ENCODE measurements at places on chromosomes 3 and 15.

DNA sequence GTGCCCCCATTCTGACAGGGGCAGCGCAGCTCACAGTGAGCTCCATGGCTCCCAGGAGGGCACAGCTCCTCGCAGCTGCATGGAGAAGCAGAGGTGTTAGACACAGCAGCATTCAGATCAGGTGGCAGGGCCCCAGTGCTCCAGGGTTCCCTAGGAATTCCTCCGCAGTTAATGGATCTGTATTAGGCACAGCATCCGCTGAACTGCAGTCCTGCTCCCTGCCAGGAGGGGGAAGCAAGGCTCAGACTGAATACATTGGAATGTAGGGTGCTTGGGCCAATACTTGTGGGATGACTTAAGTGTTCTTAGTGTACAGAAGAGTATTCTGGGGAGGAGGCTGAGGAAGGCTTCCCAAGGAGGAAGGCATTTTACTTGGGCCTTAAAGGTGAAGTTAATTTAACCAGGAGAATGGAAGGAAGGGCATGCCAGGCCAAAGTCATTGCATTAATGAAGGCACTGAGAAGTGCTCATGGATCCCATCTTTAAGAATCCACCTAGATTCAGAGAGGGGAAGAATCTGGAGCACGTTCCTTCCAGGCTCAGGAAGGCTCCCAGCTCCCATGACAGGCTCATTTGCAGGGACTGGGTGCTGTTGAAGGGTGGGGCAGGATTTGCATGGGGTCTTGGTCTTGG is 111.6 kb downstream of the RAB11A start:
- DNase-seq, result peak; percentile 96

GRCh38 chr15:85621094-85621493 is 173.6 kb downstream of the KLHL25 start:
- no peak for DNase-seq

GRCh38 chr3:190543671-190544070 is 29.8 kb downstream of the IL1RAP start:
- no peak for DNase-seq

DNA sequence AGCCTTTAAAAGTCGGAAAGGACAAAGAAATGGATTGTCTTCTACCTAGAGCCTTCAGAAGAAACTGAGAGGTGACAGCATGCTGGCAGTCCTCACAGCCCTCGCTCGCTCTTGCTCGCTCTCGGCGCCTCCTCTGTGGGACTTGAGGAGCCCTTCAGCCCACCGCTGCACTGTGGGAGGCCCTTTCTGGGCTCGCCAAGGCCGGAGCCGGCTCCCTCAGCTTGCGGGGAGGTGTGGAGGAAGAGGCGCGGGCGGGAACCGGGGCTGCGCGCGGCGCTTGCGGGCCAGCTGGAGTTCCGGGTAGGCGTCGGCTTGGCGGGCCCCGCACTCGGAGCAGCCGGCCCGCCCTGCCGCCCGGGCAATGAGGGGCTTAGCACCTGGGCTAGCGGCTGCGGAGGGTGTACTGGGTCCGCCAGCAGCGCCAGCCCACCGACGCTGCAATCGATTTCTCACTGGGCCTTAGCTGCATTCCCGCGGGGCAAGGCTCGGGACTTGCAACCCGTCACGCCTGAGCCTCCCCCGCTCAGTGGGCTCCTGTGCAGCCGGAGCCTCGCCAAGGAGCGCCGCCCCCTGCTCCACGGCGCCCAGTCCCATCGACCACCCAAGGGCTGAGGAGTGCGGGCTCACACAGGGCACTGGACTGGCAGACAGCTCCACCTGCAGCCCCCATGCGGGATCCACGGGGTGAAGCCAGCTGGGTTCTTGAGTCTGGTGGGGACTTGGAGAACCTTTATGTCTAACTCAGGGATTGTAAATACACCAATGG is 953.8 kb upstream of the GBE1 start:
- no peak for DNase-seq

GRCh38 chr3:129934234-129935123 is 40.0 kb upstream of the TRH start:
- DNase-seq, result peak; percentile 68

DNA sequence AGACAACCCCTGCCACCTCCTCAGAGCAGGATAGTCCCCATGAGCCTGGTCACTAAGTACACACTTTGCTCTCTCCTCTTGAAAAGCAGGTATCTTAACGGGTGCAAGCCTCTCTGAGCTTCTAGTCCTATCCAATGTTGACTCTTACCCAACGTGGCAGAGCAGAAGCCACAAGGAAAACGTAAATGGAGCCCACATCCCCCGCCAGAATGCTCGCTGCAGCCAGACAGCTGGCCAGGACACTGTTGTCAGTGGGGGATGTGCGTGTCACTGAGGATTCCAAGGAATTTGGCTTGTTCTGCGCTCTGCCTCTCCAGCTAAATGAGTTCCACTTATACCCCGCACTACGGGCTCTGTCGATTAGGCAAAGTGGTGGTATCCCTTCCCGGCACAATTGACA is 67.8 kb upstream of the IGF1R start:
- peak; percentile 58 for DNase-seq

DNA sequence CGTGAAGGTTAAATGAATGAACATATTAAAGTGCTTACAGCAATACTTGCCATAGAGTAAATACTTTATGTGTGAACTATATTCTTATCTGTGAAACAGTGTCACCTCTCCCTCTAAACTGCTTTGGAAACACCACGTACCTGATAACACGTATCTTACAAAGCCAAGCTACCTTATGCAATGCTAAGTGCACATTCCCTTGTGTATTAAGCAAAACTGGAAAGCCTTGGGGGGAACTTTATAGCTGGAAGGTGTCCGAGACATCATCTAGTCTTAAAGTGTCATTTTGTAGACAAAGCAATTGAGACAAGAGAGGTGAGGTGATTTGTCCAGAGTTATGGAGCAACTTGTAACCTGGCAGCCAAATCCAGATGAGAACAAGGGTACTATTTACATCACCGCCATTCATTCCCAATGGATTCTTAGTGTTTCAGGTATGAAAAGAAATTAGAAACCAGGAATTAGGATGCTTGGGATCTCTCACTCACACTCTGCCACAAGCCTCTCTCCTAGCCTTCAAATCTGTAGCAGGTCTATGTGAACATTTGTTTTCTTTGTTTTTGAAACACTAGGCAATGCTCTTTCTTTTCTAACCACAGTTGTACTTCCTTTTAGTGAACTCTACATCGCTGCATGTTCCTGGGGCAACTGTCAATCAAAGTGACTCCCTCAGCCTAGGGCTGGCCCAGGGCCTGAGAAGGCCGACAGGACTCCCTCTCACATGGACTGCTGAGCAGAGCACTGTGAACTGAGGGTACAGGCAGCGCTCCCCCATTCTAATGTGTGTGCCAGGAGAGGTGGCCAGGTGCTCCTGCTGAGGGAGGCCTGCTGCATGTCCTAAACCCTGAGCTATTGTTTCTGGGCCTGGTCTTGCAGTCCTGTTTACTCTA is 13.9 kb upstream of the MGLL start:
- no peak for DNase-seq

GRCh38 chr15:40114218-40114617 is 5.5 kb upstream of the BMF start:
- no peak for DNase-seq

- no peak for DNase-seq
Measured at GRCh38 chr3:139533781-139534454, 5.6 kb downstream of the RBP1 start.

DNA sequence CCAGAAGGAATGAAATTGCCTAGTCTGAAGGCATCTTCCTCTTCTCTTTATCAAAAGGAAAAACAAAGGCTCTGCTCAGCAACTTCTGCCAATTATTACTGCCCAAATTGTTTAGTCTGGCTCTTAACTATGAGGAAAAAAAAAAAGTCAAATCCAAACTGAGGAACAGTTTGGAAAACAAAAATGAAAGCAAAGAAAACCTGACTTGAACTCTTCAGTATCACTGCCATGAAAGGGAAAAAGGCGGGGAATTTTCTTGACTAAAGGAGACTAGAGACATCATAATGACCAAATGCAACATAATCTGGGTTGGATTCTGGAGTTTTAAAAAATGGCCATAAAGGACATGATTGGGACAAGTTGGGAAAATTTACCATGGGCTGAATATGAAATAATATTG is 156.3 kb downstream of the STT3B start:
- DNase-seq, result no peak

GRCh38 chr15:85579957-85580694 is 199.7 kb downstream of the AKAP13 start:
- no peak for DNase-seq

GRCh38 chr3:109728861-109729494 is 391.6 kb upstream of the DPPA4 start:
- DNase-seq, result no peak

DNA sequence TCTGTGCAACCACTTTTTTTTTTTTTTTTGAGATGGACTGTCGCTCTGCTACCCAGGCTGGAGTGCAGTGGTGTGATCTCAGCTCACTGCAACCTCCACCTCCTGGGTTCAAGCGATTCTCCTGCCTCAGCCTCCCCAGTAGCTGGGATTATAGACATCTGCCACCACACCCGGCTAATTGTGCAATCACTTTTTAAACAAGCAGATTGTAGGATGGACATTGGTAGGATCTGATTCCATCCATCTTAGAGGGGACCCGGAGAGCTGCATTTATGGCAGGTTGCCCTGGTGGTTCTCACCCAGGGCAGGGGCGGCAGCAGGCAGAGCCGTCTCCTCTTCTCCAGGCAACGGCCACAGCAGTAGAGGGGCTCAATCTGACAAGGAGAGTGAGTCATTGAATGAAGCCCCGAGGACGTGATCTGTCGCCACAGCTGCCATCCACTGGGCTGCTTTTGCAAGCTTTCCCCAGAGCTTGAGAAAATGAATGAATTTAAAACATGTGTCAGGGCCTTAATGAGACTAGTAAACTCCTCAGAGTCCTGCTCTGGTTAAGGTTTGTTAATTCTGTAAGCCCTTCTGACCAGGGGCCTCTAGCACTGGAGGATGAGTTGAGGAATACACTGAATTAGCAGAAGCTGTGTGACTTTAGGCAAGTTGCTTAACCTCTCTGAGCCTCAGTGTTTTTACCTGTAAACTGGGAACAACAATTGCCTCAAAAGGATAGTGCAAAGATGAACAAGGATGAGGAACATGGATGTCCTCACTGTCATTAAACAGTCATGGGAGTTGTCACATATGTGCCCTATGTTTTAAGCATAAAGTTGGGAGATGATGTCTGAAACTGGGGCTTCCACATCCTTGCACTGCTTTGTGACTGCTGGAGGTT is 129.1 kb downstream of the ASB7 start:
- DNase-seq, result no peak

GRCh38 chr3:130519754-130520153 is 2.8 kb downstream of the COL6A6 start:
- no peak for DNase-seq

GRCh38 chr15:50049871-50050270 is 69.2 kb downstream of the ATP8B4 start:
- no peak for DNase-seq

DNA sequence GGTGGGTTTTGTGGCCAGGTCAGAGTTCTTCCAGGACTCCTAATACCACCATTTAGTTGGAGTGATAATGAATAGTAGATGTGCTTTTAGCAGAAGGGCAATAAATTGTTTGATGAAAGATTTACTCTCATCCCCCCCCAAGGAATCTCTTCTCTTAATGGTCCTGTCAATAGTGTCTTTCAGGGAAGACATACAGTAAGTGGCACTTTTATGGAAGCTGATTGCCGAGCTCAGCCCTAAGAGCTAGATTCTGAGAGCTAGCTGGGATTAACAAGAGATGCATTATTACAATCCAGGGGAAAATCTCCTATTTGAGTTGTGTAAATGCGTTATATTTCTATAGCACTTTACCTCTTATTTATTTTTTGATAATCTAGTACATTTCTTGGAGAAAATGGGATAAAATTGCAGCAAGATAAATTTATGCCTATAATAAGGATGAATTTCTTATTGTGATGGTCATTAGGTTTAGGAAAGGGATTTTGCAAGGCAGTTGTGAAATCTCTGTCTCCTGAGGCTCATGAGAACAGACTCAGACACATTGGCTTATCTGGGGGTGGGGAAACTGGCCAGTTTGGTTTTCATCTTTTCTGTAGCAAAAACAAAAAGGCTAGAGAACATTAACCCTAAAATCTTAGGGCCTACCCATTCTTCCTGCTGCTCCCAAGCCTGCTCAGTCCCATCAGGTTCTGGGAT is 41.6 kb upstream of the CLSTN2 start:
- no peak for DNase-seq

GRCh38 chr15:50916400-50916799 is 7.9 kb downstream of the AP4E1 start:
- no peak for DNase-seq

DNA sequence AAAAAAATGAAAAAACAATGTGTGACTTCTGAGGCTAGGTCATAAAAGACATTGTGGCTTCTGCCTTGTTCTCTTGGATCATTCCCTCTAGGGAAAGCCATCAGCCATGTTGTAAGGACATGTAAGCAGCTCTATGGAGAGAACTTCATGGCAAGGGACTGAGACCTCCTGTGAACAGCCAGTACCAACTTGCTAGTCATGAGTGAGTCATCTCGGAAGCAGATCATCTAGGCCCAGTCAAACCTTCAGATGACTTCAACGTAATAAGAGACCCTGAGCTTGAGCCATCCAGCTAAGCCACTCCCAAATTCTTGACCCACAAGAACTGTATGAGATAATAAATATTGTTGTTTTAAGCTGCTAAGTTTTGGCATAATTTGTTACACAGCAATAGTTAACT is 4.9 kb downstream of the MON1A start:
- DNase-seq, result no peak

DNA sequence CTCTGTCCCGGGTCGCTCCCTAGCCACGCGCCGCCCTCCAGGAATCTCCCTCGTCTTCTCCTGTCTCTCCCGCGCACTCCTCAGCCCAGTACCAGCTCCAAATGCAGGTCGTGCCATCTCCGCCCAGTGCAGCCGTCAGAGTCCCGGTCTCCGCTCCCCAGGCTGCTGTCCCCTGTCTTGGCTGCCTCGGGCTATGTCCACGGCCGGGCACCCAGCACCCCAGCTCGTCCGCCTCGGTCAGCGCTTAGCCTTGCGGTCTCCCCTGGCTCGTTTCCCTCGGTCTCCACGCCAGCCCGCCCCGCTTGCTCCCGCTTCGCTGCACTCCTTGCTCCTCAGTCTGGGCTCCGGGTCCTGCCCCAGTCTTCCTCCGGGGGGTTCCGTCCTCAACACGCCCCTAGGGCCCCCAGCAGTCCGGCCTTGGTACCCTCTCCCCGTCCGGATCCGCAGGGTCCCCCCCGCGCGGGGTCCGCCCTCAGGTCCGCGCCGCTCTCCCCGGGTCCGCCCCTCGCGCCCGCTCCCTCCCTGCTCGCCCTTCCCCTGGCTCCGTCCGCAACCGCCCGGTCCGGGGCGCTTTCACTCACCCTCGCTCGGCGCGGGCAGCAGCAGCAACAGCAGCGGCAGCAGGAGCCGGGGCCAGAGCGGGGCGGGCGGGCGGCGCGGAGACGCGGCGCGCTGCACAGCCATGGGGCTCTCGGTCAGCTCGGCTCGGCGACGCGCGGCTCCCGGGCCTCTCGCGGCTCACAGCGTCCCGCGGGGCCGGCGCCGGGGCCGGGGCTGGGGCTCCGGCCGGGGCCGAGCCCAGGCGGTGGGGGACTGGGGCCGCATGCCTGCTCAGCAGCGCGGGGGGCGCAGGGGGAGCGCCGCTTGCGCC is 462 bp downstream of the IGDCC3 start:
- DNase-seq, result peak; percentile 81

DNA sequence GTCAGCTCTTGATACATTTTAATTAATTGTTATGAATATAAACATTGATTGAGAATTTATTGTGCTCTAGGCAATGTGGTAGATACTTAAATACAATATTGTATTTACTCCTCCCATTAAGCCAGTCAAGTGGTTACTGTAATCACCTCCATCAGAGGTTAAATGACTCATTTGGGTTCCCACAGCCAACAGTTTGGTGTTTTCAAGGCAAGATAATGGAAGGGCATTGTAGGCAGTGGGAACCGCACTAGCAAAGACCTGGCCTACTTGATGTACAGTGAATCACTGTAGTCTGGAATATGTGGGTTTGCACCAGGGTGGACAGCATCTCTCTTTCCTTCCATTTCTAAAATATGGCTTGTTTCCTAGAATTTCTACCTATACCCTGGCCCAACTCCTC is 127.4 kb downstream of the EDEM1 start:
- no peak for DNase-seq

Data from GM23338 (cell line).